ENCODE measurements at places on chromosomes 3 and 15. TPM values are rescaled to one million over a fixed set of nuclear protein-coding genes. Genes with fewer than 3 reads are reported as not detected.
A peak's percentile ranks its signal among the peaks of the same experiment; 100 is the strongest.

- peak; percentile 3 for DNase-seq
These were observed 346.8 kb downstream of the CNTN3 start for GRCh38 chr3:74267588-74268184.

TMC3 gene
- not detected for total RNA-seq

DNA sequence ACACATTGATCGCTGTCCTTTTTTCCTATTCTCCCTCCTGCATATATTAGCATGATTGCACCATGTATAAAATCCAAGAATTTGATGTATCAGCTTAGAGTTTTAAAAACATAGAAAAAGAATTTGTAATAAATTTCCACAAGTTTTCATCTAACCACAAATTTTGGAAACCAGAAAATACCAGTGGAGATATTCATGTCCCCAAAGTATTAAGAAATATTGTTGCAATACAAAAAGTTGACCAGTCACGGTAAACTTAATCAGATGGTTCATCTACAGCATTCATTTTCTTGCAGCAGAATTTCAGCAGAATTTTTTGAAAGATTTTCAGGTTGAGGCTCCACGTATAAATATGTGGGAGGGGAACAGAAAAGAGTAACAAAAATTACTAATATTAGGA, 500.9 kb upstream of the MDFIC2 start:
- DNase-seq: no peak

GRCh38 chr3:16319307-16319706, 54.3 kb downstream of the OXNAD1 start:
- no peak for DNase-seq

IL12A gene
- total RNA-seq: 4.6 TPM

- DNase-seq: no peak
These were observed 26.0 kb downstream of the SV2B start for GRCh38 chr15:91126080-91126479.

DNA sequence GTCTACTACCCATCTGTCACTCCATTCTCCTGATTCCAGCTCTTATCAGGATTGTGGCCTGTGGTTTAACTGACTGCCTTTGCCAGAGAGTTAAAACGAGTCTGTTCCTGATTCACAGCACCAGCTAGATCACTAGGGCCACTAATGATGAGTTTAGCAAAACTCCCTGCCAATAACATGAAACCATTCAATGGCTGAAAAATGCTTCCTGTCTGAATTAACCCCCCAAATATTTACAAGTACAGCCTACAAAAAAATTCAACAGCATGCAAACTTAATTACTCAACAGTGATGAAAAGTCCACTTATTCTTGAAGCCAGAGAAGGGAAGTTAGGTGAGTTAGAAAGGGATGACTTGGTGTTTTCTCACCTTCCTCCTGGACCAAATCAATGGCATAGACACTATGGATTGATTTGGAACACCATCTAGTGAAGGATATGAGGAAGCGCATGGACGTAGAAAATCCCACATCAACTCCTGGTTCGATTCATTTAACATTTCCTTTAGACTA, 141.4 kb downstream of the TGFBR2 start:
- peak; percentile 44 for DNase-seq

PLA2G4B gene
- 0.48 TPM for total RNA-seq

DNA sequence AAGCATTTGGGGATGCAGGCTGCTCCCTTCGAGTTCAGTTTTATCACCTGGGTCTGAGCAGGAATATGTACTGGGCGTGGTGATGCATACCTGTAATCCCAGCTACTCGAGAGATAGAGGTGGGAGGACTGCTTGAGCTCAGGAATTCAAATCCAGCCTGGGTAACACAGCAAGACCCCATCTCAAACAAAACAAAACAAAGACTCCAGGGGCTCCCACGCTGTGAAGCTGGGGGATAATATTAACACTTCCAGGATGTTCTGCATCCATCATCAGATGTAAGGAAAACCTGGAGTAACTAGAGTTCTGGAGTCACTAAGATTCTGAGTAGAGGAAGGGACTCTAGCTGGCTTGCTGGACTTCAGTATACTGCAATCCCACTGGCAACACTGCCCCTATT, 40.6 kb downstream of the LYZL4 start:
- DNase-seq: no peak

GOLGA6L7 gene
- not detected for total RNA-seq

- DNase-seq: no peak
These were observed 394.0 kb upstream of the CDIN1 start for GRCh38 chr15:36185438-36185837.

PRR23E gene
- total RNA-seq: not detected

- DNase-seq: no peak
These were observed 1078.5 kb downstream of the TUSC7 start for GRCh38 chr3:117788061-117788460.

- DNase-seq: no peak
These were observed 225.6 kb upstream of the TLE3 start for GRCh38 chr15:70323111-70323851.

- DNase-seq: no peak
These were observed 19.5 kb upstream of the DOCK3 start for GRCh38 chr3:50655009-50655830.

GRCh38 chr3:178289544-178290160, 246.6 kb upstream of the KCNMB2 start:
- DNase-seq: no peak

DNA sequence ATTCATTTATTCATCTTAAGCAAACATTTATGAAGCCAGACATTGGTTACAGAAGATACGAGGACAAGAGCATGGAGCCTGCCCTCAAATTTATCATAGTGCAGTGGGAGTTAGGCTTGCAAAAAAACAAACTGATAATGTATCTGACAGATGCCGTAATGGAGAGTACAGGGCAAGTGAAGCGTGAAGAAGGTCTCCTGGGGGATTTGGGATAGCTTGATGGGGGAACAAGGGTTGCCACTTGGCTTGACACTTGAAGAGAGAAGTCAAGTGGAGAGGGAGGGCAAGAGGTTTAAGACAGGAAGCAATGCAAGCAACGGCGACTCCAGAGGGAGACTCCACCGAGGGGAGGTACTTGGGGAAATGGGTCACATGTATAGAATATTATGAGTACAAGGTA, 129.3 kb downstream of the SSR3 start:
- no peak for DNase-seq

DNA sequence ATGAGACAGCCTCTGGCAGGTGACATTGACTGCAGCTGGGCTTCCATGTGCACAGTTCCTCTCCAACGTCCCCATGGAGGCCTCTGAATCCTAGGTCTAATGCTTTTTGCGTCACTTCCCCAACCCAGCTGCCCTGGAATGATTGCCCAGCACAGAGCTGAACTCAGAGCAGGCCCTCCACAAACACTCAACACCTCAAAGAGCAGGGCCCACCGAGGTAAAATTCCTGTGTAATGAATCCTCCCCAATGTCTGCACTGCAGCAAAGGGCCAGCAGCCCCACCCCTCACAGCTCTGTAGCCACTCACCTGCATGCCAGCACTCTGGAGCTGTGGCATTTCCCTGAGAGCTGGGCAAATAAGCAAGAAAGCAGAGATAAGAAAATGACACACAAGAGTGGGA, 42.6 kb upstream of the DUSP7 start:
- DNase-seq: no peak

SLC6A1 gene
- total RNA-seq: not detected

- no peak for DNase-seq
These were observed 34.2 kb downstream of the RAB11A start for GRCh38 chr15:65903296-65904073.

CHRNA7 gene
- 4.8 TPM for total RNA-seq

- no peak for DNase-seq
These were observed 30.6 kb downstream of the DCUN1D1 start for GRCh38 chr3:182949688-182950087.

DNA sequence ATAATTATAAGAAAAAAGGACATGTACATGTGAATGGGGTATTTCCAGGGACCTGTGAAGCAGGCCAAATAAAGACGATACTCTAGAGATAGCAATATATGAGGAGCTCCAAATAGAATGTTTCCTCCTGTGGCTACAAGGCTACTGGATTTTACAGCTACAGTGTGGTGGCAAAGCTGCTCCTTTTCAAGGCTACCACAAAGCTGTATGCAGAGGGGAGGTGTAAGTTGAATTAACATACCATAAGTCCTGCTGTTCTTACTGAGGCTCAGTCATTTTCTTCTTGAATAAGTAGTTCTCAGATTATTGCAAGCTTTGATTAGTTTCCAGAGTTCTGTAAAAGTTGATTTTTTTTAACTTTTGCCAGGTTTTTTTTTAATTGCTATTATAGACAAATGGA, 1184.6 kb upstream of the EPHA6 start:
- no peak for DNase-seq

- DNase-seq: peak; percentile 93
These were observed 25.5 kb downstream of the SETD5 start for GRCh38 chr3:9422712-9423424.

DNA sequence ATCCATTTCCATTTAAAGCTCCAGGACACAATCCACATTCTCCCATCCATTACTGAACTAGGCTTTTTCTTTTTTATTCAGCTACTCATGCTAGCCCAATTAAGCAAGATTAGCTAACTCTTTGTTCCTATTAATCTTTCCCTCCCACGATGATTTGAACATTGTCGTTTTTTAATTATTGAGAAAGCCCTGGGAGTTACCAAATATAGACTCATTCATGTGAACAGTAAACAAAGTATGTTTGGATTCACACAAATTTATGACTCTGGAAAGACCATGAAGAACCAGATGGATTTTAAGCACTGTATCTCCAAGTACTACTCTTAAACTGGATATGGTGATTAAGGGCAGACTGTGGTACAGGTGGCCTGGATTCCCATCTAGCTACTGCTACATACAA, 82.2 kb downstream of the STRIT1 start:
- no peak for DNase-seq

MKRN2OS gene
- total RNA-seq: not detected

ALDH1L1 gene
- not detected for total RNA-seq

Measured in glomerular endothelial cell (primary cell).